ENCODE measurements at places on chromosomes 2 and 18.

DNA sequence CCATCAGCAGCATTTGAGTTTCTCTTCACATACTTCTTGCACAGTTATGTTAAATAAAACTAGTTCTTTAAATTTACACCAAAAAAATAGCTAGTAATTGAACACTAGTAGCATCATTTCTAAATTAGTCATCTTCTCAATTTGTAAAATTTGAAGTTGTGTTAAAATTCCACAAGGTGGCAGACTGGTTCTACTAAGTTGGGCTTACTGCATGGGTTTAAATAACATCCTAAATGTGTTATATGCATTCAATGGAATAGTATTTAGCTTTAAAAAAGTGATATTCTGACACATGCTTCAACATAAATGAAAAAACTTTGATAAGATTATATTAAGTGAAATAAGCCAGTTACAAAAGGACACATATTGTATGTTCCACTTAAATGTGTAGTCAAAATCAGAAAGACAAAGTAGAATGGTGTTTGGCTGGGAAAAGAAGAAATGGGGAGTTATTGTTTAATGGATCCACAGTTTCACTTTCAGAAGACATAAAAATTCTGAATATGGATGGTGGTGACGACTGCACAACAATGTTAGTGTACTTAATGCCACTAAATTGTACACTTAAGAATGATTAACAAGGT, 28.7 kb upstream of the RPRD1A start:
- no peak for DNase-seq

DNA sequence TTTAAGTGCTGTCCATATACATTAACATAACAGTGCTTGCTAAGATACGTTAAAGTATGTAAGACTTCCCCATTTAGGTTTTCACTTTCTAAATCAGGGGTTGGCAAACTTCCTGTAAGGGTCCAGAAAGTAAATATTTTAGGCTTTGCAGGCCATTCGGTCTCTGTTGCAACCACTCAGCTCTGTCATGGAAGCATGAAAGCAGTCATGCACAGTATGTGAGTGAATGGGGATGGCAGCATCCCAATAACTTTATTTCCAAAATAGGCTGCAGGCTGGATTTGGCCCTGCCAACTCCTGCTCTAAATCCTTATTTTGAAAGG, 128.7 kb downstream of the PLA2R1 start:
- DNase-seq = no peak

GRCh38 chr2:143422681-143423080, 293.5 kb downstream of the ARHGAP15 start:
- no peak for DNase-seq

DNA sequence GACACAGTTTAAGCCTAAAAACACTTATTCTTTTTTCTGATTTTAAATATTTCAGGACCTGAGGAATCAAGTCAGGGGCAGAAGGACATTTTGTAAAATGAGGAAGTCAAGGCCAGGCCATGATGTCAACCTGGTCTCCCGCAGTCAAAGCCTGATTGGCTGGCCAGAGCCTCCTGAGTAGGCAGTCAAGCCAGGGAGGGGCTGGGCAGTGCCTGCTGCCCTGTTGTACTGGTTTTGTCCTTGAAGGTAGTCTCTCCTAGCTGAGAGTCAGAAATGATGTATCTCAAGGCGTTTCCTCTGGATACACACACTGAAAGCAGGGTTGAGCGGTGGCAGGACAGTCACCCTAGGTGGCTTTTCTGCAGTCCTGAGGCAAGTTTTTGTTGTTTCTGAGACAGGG, 19.8 kb downstream of the CCT7 start:
- no peak for DNase-seq

GRCh38 chr2:73075477-73076373, 4.2 kb upstream of the SFXN5 start:
- DNase-seq = no peak

DNA sequence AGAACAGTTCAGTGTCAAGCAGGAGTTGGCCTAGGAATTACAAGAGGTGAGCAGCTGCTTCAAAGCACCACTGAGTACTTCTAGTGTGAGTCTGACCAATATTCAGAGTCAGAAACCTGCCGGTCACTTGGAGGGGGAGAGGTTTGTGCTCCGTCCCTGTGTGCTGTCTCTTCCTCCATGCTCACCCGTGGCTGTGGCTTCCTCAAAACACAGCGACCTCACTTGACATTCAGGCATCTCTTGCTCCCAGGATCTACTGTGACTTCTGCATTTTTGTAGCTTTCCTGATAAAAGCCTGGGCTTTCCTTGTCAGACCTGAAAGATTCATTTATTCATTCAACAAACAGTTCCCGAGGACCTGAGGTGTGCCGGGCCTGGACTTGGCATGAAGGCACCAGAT, 32.9 kb downstream of the TPRKB start:
- DNase-seq = no peak

- peak; percentile 12 for DNase-seq
Measured at GRCh38 chr2:42047488-42048298, at the start of gene PKDCC. Gene PKDCC, plus strand, starts transcription at chr2:42048021. Its CDS starts 179 bp downstream, at chr2:42048200.

GRCh38 chr2:875687-876615, 74.7 kb upstream of the SNTG2 start:
- no peak for DNase-seq

DNA sequence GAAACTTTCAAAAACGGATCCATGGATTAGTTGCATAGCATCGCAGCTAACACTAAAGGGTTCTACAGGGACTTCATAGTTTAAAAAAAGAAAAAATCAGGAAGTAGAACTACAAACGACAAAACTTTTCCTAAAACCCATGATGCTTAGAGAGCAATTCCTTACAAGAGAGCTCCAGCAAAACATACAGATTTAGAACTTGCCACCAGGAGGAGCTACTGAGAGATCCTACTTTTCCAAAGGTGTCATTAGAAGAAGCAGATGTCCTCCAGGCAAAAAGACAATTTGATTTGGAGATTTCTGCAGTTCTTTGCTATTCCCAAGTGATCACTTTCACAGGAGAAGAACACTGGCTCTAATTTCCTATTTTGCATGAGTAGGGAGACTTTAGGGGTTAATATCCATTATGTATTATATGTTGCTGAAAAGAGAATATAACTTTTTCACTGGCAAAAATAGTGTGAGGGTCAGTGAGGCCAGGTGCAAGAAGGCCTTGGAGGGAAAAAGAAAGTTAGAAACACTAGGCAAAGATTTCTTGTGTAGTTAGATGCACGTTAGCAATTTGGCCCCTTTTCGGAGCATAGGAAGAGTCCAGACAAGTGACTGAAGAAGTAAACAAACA, 436.2 kb downstream of the SUCLG1 start:
- DNase-seq = no peak

DNA sequence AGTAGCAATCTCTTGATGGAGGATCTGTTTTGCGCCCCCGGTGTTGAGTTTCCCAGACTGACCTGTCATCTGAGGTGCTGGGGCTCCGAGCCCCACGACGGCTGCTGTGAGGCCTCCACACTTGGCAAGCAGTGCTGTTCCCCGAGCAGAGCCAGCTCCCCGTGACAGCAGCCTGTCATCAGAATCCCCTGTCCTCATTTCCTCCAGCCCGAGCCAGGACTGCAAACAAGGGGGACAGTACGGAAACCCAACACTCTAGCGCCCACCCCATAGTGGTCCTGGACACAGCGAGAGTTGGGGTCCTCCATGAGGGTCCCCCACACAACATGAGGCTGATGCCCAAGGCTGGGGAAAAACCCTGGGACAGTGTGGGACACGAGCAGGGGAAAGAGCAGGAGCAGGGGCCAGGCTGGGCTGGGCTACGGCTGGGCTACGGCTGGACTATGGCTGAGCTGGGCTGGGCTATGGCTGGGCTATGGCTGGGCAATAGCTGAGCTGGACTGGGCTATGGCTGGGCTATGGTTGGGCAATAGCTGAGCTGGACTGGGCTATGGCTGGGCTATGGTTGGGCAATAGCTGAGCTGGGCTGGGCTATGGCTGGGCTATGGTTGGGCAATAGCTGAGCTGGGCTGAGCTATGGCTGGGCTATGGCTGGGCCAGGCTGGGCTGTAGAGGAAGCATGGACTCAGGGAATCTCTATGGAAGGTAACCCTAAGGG, 1.5 kb upstream of the KLHL30 start:
- DNase-seq = no peak

DNA sequence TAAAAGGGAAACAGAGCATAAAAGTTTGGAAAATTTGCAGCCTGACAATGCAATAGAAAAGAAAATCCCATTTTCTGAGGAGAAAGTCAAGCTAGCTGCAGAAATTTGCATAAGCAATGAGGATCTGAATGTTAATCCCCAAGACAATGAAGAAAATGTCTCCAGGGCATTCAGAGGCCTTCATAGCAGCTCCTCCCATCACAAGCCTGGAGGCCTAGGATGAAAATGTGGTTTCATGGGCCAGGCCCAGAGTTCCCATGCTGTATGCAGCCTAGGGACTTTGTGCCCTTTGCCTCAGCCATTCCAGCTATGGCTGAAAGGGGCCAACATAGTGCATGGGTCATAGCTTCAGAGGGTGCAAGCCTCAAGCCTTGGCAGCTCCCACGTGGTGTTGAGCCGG, 10.3 kb upstream of the SCN1A start:
- no peak for DNase-seq

DNA sequence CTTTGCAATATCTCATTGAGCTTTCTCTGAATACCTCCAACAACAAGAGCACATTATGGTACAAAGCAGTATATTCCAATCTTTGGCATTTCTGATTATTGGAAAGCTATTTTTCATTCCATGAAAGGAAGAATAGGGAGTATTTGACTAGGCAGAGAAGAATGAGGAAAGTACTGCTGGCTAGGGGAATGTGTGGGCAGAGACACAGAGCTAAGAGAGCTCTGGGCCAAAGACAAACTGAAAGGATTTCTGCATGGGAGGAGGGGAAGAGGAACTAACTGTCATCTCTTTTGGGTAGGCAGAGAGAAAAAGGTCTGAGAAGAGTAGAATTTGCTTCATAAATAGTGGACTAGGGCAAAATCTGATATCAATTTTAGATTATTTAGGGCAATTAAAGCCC, 150.8 kb downstream of the CCDC85A start:
- DNase-seq = no peak

DNA sequence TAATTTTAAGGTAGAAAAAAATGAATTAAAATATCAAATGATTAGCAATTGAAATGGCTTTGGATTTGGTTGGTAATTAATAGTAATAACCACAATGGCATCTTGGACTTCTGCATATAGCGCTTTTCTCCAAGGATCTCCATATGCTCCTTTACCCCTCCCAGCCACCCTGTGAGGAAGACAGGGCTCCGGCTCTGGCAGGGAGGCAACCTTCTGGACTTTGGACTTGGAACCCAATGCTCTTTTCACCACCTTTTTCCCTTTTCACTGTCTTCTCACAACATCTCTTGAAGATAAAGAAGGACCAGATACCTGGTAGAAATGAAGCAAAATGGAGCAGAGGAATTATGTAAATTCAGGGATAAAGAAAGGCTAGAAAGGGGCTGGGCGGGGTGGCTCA, 23.8 kb upstream of the SERTAD2 start:
- DNase-seq = no peak

GRCh38 chr18:45355944-45356520, 259.2 kb upstream of the SLC14A2 start:
- no peak for DNase-seq

DNA sequence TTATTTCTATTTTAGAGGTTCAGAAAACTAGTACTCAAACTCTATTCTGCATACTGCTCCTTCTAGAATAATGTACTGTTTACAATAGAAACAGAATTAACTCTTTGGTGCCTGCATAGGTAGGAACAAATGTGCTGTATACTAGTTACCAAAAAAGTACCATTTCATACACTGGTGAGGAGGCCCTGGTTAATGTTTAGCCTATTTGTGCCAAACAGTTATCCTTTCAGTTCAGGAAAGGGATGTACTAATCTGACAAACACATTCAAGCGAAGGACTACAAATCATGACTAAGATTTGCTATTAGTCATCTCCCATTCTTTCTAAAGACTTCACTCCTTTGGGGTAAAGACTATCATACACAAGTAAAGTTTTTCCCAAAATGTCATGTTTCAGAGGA, 47.4 kb downstream of the EXOC6B start:
- no peak for DNase-seq

- no peak for DNase-seq
Measured at GRCh38 chr2:69036926-69037325, 23.9 kb downstream of the ANTXR1 start.

GRCh38 chr2:110101901-110102803, 13.5 kb downstream of the MALL start:
- DNase-seq = no peak

DNA sequence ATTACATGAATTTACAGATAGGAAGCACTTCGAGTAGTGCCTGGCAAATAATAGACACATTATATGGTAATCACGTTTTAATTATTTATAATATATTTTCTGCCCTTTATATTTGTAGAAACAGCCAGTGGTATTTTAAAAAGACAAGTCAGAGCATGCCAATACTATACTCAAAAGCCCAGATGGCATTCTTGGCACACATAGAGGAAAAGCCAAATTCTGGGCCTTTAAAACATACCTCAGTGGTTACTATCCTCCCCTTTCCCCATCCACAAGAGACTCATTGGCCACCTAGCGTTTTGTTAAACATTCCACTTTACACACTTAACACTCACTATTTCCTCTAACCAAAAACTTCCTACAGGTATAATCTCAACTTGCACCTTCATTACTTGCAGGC, 63.3 kb upstream of the ZNF804A start:
- no peak for DNase-seq

- DNase-seq = no peak
Measured at GRCh38 chr2:28175028-28175427, 217.6 kb upstream of the FOSL2 start.

GRCh38 chr2:12754643-12755042, 37.9 kb downstream of the TRIB2 start:
- DNase-seq = no peak

GRCh38 chr2:58543442-58543841, 302.3 kb upstream of the FANCL start:
- no peak for DNase-seq

DNA sequence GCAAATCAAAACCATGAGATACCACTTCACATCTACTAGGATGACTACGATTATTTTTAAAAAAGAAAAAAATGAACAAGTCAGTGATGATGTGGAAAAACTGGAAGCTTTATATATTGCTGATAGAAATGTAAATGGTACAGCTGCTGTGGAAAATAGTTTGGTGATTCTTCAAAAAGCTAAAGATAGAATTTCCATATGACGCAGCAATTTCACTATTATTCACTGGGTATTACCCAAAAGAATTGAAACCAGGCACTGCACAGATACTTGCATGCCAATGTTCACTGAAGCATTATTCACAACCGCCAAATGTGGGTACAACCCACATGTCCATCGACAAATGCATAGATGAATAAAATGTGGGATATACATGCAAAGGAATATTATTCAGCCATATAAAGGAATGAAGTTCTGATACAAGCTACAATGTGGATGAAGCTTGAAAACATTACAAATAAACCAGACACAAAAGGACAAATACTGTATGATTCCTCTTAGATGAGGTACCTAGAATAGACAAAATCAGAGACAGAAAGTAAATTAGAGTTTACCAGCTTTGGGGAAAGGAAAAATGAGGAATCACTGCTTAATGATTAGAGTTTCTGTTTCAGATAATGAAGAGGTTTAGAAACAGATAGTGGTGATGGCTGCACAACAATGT, 11.1 kb downstream of the RTTN start:
- DNase-seq = no peak

DNA sequence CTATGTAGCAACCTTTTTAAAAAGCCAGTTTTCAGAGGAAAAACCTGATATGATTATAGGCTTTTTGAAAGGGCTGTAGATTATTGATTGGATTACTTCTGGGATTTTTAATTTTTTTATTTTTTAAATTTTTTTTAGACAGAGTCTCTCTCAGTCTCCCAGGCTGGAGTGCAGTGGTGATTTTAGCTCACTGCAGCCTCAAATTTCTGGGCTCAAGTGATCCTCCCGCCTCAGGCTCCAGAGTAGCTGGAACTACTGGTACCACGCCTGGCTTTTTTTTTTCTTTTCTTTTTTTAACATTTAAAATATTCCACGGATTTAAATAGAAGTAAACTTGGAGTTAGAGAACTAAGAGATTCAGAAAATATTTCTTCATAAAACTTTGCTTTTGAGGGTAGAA, 1.2 kb downstream of the MRPL19 start:
- DNase-seq = no peak
